ENCODE measurements at places on chromosomes 5 and 9. TPM values are rescaled to one million over a fixed set of nuclear protein-coding genes. Genes with fewer than 3 reads are reported as not detected.

PDLIM4 gene
- total RNA-seq: 8.9 TPM

TAS2R1 gene
- total RNA-seq: not detected

NUTM2F gene
- total RNA-seq: not detected

NFIL3 gene
- 14.5 TPM for total RNA-seq

FOXD1 gene
- 4.4 TPM for total RNA-seq

PHYHD1 gene
- total RNA-seq: 8.0 TPM

SREK1IP1 gene
- total RNA-seq: 32.3 TPM

PRLR gene
- total RNA-seq: not detected

SNX30 gene
- 6.1 TPM for total RNA-seq

ZNF454 gene
- 3.4 TPM for total RNA-seq

NFX1 gene
- 36.3 TPM for total RNA-seq

ZNG1E gene
- total RNA-seq: 62.7 TPM

RPL35 gene
- 1,637 TPM for total RNA-seq

UBE2B gene
- 73.8 TPM for total RNA-seq

PCDHB13 gene
- total RNA-seq: 1.8 TPM

AK1 gene
- 52.9 TPM for total RNA-seq

SEMA5A gene
- total RNA-seq: 0.20 TPM

HRCT1 gene
- 0.33 TPM for total RNA-seq

GMCL2 gene
- total RNA-seq: not detected

SEC24A gene
- total RNA-seq: 22.0 TPM

GBA2 gene
- 67.6 TPM for total RNA-seq
